Stimulated activated CD4-positive, alpha-beta T cell treated with anti-CD3 and anti-CD28 coated beads, Interleukin-15, amount 100 ng/mL, for 1 hour (primary cell): ENCODE measurements at places on chromosomes 7 and 10.

DNA sequence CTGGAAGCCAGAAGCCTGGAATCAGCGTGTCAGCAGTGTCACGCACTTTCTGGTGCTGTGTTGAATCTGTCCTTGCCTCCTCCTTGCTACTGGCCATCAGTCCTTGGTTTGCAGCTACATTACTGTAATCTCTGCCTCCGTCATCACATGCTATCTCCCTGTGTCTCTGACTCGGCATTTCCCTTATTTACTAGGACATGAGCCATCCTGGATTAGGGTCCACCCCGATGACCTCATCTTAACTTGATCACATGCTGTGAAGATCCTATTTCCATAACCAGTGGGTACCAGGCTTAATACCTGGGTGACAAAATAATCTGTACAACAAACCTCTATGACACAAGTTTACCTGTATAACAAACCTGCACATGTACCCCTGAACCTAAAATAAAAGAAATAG is 518.0 kb upstream of the KLF6 start:
- no peak for DNase-seq

DNA sequence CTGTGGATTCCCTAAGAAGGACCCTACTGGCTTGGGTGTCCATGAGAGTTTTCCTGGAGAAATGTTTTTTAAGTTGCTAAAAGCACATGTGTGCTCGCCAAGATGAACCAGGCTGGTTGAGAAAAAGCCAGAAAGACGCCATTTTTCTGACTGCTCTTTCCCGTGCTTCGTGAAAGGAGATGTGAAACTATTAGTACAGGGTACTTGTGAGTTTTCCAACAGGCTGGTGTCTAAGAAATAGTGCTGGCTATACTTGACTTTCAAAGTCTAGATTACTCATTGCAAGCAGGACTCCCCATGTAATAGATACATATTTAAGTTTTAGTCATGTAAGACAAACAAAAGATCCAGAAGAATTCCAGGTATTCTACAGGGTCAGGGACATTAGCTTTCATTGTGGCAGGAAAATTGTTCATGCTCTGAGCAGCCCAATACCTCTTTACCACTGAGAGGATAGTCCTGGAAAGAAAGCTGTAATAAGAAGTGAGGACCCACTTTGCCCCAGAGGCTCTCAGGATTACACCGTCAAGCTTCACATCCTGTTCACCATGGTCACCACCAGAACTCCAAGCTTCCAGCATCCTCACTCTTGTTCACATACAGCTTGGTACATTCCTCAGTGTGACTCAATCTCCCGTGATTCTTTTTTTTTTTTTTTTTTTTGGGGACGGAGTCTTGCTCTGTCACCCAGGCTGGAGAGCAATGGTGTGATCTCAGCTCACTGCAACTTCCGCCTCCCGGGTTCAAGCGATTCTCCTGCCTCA is 43.8 kb upstream of the ICA1 start:
- DNase-seq, result no peak

GRCh38 chr10:33157103-33157502 is 177.4 kb downstream of the NRP1 start:
- no peak for DNase-seq

DNA sequence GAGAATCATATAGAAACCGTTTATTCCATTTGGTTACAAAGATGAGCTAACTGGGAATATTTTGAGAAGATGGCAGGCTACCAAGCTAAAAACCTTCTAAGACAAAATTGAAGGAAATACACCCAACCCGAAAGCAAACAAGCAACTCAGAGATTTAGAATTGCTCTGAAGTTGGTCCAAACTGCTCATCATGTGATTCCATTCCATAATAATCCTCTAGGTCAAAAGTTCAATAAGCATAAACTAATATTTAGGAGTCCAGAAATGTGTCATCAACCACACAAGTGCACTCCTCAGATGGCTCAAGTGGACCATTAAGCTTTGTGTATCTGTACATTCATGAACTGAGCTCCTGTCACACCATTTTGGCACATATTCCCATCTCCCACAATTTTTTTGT is 28.7 kb downstream of the DGKI start:
- no peak for DNase-seq

DNA sequence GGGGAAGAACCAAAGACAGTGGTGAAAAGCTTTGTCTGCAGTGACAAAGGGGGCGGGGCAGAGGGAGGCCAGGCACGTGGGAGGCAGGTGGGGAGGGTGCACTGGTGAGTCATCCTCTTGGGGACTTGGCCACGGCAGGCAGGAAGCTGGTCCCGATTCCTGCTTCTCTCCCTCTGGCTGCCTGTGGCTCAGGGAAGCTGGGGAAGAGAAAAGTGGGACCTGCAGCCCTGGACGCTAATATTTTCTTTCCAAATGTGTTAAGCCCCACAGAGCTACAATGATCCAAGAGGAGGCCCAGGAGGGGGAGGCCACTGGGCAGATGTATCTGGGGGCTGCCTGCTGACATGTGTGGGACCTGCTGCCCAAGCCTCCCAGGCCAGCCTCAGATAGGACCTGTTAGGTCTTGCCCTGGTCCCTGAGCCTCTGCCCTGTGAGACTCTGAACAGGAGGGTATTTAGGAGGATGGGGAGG is 231.8 kb downstream of the KCNMA1 start:
- no peak for DNase-seq

DNA sequence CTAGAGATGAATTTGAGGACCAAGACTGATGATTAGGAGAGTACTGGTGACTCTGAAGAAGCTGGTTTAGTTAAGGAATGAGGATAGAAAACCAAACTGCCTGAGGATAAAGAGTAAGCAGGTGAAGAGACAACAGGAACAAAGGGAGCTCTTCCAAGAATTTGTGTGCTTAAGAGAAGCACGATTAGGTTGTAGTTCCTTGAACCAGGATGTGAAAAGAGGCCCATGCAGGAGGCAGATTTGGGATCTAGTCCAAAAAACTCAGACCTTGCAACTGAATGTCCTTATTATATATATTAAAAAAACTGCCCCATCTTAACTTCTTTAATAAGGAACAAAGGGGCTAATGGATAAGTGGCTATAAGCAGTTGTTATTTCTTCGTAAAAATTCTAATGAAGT is 150.4 kb downstream of the SKAP2 start:
- DNase-seq, result no peak

- no peak for DNase-seq
Measured at GRCh38 chr10:86666538-86666937, 1.8 kb upstream of the LDB3 start.

DNA sequence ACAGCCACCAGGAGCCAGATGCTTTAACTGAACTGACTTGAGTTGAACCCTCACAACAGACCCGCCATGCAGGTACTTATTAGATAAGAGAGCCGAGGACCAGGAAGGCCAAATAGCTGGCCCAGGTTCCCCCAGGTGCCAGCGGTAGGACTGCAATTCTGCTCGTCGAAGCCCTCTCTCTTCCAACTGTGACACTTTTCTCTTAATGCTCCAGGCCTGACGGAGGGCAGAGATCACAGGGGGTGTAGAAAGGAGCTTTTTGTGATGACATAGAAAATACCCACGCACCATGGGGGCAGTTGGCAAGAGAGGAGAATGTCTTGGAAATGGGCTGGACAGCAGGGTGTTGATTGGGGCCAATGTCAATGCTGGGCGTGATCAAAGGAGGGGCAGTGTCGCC is 208.5 kb downstream of the PLXNA4 start:
- DNase-seq, result no peak

- no peak for DNase-seq
Measured at GRCh38 chr7:45690762-45691150, 116.6 kb downstream of the ADCY1 start.

DNA sequence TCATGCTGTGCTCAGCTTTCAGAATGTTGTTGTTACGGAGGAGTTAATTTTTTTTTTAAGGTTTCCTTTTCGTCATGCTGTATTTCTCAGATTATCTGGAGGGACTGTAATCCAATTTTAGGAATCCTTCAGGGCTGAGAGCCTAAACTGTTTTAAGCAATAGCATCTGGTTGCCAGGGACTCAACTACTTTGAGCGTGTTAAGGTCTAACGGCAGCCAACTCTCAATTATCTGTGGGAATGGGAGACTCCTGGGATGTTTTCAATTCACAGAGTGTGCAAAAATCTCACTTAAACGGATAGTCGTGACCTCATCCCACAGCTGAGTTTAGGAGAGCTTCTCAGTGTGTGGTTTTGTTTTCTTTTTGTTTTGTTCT is 291.7 kb downstream of the AUTS2 start:
- no peak for DNase-seq

GRCh38 chr7:30684351-30684750 is 2.1 kb upstream of the CRHR2 start:
- no peak for DNase-seq

DNA sequence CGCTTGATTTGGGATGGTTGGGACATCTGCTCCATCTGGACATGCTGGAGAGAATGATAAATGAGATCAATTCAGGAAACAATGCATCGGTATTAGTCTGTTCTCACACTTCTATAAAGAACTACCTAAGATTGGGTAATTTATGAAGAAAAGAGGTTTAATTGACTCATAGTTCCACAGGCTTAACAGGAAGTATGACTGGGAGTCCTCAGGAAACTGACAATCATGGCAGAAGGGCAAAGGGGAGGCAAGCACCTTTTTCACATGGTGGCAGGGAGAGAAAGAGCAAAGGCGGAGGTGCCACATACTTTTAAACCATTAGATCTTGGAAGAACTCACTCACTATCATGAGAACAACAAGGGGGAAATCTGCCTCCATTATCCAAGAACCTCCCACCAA is 16.8 kb upstream of the TSPAN12 start:
- DNase-seq, result no peak

DNA sequence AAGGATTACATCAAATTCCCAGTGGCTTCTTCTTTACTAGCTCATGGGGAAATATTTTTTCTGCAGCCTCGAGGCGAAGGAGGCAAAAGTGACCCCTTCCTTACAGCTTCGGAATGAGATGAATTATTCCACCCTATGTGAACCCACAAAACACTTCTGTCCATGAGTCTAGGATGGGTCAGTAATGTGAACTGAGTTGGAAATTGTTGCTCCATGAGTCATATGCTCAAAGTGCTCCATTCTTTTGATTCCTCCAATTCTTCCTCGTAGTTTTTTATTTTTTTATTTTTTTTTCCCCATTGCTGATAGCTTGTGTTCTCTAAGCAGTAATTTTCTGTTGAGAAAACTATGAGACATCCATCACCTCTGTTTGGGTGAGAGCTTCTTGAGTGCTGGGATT is 31.7 kb upstream of the FAM204A start:
- no peak for DNase-seq

DNA sequence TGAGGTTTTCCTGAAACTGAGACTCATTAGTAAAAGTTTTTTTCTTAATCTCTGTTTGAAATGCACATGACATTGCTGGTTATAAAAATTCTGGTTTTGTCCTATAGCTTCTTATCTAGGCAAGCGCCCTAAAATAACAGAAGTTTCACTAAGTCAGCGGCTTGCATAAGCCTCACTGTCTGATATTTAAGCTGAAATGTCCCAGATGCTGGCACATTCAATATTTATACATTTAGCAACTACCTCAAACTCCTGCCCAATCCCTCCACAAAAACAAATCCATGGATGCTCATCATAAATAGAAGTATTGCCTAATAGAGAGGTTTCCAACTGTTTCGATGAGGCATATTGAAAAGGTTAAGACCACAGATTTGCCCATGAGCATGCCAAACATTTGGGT is 83.1 kb upstream of the EGR2 start:
- DNase-seq, result no peak

GRCh38 chr10:90051474-90051873 is 350.1 kb downstream of the KIF20B start:
- no peak for DNase-seq

- DNase-seq, result no peak
Measured at GRCh38 chr10:9198611-9199010, 1144.1 kb downstream of the GATA3 start.

DNA sequence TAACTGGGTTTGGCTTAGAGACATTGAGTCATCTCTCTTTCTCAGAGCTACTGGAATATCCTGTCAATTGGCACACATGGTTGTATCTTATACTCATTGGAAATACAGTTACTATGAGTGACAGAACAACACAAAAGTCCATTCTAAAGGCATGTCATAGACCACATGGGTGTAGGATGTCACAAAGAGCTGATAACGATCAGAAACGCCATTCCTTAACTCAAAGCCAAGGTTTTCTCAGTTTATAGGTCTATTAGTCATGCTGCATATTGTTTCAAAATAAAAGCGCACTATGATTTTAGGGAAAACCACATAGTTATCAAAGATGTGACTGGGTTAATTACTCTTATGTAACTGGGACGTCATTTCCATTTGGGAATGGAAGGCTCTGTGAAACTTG is 147.2 kb upstream of the FAM171A1 start:
- DNase-seq, result no peak

DNA sequence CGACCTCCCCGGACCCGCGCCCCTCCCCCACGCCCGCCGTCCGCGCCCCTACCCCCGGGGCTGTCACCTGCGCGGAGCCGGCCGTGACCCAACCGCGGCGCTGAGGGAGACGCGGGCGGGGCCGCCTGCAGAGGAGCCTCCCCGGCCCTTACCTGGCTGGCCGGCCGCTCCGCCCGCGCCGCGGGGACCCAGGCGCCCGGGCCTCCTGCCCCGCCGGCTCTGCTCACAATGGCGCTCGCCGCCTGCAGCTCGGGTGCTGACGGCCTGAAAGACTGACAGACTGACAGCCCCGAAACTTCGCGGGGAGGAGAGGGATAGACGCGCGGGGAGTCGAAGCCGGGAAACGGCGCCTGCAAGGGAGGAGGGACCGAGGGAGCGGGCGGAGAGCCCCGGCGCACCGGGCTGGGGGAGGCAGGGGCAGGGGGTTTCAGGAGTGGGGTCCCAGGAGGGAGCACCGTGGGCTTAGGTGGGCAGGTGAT is 393 bp downstream of the ZNF467 start:
- peak; percentile 15 for DNase-seq

- no peak for DNase-seq
Measured at GRCh38 chr10:21273400-21273968, 252.0 kb downstream of the SKIDA1 start.

- no peak for DNase-seq
Measured at GRCh38 chr10:32005050-32005449, 51.2 kb downstream of the KIF5B start.

GRCh38 chr10:31064348-31064747 is 32.7 kb upstream of the ZNF438 start:
- DNase-seq, result no peak

- no peak for DNase-seq
Measured at GRCh38 chr10:33818343-33818742, 483.9 kb upstream of the NRP1 start.

DNA sequence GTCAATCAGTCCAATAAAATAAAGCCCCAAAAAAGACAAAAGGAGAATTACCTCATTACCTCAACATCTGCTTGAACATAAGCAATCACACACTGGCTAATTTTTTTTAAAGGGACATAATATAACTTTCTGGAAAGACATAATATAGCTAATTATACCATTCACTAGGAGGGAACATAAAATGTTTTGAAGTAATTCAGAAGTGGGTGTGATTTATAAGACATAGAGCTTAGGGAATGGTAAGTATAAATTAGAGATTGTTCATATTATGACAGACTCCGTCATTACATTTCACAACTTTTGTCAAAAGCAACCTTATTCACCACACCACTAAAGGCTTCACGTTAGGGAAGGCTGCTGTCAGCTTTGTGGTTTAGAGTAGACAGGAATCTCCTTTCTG is 3.8 kb downstream of the SHTN1 start:
- no peak for DNase-seq

GRCh38 chr7:47489624-47490023 is 92.3 kb downstream of the TNS3 start:
- no peak for DNase-seq
